Stimulated activated CD8-positive, alpha-beta memory T cell treated with anti-CD3 and anti-CD28 coated beads, Interleukin-4, amount 100 ng/mL, for 1 hour (primary cell): ENCODE measurements at places on chromosomes 7 and 10.

GRCh38 chr7:129191272-129191671, 2.8 kb downstream of the SMO start:
- no peak for DNase-seq

DNA sequence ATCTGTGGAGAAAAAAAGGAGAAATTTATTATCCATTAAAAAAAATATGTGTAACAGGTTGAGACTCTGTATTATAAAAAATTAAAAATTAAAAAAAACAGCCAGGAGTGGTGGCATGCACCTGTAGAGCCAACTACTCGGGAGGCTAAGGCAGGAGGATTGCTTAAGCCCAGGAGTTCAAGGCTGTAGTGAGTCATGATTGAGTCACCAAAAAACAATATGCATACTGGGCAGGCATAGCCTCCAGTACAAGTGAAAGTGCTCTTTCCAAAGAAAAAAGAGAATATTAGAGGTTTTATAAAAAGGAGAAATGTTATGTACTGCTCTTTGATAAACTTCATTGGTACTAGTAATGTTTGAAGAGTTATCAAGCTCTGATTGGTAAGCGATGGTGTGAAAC, 647.1 kb upstream of the ZWINT start:
- DNase-seq, result no peak

DNA sequence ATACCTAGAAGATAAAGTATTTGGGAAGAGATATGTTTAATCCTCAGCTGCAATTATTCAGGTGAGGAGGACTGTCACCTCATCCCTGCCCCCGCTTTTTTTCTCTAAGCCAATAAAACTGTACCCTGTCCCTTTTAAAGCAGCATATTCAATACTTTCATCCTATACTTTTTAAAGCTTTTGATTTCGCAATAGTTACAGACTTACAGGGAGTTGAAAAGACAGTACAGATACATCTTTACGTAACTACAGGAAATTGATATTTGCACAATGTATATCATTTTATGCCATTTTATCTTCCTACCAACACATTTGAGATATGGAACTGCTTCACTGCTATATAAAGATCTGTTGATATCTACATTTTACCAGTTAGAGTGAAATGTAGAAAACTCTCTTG, 47.6 kb downstream of the STK17A start:
- DNase-seq, result no peak

DNA sequence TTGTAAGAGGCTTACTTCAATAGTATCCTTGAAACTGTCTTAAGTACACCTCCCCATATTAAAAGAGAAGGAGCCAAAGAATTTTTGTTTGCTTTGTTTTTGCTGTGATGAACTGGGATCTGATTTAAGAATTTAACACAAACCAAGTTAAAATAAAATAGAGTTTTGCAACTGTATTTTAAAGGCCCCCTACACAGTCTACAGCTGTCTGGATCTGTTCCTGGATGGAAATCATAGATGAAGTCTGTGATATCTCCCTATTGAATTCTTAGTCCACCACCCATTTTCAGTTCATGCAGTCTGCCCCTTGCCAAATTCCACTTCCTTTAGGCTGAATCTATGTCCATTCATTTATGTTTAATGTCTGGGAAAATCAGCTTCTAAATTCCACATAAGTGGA, 169.8 kb upstream of the MEOX2 start:
- DNase-seq, result no peak

- no peak for DNase-seq
These were observed 28.3 kb downstream of the C10orf71 start for GRCh38 chr10:49327036-49327813.

GRCh38 chr10:26682931-26683330, 14.6 kb upstream of the PDSS1 start:
- no peak for DNase-seq

- DNase-seq, result no peak
These were observed 45.5 kb upstream of the CYTH3 start for GRCh38 chr7:6317797-6318438.

DNA sequence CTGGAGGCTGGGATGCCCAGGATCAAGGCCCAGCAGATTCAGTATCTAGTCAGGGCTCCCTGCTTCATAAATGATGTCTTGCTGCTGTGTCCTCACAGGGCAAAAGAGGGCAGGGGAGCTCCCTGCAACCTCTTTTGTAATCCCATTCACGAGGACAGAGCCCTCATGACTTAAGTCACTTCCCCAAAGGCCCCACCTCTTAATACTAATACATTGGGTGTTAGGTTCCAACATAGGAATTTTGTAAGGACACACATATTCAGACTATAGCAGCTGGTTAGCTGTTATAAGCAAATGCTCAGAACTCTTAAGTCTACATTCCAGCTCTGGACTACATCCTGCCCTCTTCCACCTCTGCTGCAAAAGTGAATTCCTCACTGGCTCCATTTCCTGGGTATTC, 63.0 kb downstream of the VOPP1 start:
- no peak for DNase-seq

GRCh38 chr7:92612501-92612900, 22.3 kb upstream of the FAM133B start:
- DNase-seq, result no peak

DNA sequence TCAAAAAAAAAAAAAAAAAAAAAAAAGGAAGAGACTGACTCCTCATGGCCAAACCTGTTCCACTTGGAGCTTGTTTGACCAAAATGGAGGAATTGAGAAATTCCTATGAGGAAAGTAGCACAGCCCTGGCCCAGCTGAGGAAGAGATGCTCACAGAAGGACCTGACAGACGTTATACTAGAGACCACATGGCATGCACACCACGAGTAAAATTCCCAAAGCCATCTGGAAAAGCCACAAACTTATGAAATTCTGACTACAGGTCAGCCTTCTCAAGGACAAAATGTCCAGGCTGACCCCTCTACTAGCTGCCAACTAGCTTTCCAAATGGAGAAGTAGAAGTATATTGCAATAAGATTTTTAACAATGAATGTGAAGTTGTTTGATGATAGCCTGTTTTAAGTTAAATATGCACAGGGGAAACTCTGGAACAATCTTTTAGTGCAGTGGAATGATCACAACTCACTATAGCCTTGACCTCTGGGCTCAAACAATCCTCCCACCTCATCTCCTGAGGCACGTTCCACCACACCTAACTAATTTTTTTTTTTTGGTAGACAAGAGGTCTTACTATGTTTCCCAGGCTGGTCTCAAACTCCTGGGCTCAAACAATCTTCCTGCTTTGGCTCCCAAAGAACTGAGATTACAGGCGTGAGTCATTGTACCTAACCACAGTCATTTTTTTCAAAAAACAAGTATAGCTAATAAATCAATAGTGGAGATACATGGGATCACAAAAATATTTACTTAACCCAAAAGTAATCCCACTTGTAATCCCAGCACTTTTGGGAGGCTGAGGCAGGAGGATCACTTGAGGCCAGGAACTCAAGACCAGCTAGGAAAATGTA, 75.7 kb downstream of the AKR1D1 start:
- DNase-seq, result no peak

DNA sequence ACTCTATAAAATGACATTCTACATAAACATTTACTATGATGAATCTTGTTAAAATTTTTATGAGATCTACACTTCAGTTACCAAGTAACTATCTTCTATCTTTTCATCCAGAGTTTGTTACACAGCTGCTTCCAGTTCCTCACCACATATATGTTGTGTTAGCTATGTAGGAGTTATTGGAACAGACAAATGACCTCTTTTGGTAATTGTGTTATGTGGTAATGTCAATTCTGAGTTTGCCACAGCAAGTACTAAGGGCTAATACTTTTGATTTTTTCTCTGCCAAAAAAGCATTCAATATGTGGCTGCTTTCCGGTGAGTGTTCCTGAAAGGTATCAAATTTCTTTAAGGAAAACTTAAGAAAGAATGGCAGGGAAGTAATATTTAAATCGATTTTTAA, 573.9 kb upstream of the PCDH15 start:
- DNase-seq, result no peak

DNA sequence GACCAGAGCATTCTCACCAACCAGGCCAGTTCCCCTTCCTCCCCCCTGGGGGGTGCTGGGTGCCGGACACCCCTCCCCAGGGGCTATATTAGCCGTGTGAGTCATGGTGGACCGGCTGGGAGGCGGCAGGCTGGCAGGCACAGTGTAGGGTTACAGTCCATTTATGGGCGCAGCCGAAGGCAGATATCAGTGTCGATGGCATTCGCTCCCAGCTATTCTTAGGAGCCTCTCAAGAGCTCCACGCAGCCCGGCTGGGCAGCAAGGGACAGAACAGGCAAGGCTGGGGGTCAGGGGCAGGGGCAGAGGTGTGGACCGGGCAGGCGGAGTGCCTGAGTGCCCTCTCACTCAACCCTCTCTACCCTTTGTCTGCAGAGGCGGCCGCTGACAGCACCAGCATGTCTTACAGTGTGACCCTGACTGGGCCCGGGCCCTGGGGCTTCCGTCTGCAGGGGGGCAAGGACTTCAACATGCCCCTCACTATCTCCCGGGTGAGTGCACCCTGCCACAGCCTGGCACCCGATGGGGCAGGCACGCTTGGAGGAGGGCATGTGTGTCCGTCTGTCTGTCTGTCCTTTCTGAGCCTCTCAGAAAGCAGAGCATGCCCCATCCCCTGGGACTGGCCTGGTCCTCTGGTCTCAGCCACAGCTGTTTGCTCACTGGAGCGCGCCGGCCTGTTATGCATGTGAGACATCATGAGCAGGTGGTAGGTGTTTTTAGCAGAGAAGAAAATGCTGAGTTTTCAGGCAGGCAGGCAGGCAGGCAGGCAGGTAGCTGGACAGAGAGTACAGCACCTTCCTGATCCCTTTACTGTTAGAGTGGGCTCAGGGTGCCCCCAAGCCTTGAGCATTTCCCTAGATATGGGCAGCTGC, at the start of gene LDB3:
Gene LDB3 (plus strand): TSS at position 215 of the 869 bp plus-strand sequence. CDS start 181 bp downstream, at position 396.
- no peak for DNase-seq

DNA sequence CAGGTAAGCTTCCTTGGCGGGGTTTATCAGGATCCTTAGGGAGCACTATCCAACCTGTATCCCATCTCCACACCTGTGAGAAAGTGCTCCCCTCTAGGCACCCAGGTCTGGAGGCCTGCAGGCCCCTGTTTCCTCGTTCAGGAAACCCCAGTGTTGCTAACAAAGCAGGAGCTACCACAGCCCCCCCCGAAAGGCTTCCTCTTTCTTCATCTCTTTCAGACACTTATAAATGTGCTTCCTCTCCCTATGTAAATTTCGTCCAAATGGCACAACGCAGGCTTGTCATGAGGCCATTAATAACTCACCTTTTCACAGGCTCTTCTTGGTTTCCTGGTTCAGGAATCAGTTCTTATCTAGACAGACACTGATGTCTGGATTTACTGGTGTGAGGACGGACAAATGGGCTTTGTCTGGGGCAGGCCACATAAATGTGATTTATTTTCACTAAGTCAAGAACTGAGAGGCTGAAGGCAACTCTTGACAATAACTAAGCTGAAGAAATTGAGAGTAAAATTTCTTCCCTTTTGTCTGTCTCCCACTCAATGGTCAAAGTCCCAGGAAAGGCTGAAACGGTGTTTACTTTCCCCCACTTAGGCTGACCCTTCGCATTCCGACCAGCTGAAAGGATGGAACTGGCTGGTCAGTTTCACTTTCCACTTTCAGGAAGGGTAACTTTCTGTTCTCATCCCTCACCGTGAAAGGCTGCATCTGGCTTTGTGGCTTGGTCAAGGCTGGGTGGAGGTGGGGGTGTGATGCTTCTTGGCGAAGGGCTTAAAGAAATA, 46.8 kb downstream of the PIK3AP1 start:
- DNase-seq, result no peak
